Fibroblast of skin of left biceps (primary cell): ENCODE measurements at places on chromosomes 2 and 18.

DNA sequence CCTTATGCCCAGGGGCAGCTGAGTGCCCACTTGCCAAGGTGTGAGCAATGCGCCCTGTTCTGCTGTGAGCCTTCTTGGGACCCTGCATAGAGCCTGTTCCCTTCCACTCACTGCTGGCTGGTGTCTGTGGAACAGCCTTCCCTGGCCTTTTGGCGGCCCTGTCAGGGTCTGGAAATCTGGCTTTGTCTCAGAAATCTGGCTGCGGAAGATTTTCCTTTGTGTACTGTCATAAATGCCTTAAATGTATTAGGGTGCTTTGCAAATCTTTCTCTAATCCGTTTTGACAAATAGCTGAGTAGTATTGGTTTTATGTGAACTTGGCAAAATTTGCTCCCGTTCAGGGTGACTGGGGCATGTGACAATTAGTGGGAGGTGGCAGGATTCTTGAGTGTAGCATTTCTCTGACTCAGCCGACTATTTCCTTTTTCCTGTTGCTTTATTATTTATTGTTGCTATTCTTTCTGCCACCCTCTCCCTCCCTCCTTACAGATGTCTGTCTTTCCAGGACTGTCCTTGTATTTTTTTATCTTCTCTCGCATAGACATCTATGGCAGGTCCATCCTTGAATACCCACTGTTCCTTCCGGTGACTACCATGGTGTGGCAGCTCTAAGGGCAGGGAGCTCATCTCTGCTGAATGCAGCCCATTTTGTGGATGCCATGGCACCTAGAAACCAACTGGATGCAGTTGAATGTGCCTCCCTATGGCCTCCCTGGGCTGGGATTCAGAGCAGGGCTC is 41.8 kb downstream of the LDLRAD4 start:
- no peak for DNase-seq

GRCh38 chr2:129887688-129888266 is 91.7 kb upstream of the RAB6C start:
- no peak for DNase-seq

- DNase-seq = no peak
Measured at GRCh38 chr2:45554742-45555140, 56.3 kb downstream of the SRBD1 start.

DNA sequence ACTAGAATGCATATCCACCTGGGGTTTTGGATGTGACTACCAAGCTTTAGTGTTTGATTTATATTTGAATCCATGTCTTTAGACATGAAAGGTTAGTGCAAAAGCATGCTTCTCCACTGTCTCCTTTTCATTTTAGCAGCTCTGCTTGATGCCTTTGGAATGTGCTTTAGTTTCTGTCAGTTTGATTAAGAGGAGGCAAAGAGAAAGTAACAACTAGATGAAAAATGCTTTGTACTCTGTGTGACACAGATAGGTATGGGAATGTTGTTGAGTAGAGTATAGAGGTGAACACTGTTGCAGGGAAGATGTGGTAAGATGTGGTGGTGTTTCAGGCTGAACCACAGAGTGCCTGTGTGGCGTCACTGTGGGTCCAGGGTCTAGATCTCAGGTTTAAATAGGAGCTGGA is 19.8 kb downstream of the PIK3C3 start:
- DNase-seq = no peak

- no peak for DNase-seq
Measured at GRCh38 chr18:56869189-56869777, 218.1 kb downstream of the WDR7 start.

DNA sequence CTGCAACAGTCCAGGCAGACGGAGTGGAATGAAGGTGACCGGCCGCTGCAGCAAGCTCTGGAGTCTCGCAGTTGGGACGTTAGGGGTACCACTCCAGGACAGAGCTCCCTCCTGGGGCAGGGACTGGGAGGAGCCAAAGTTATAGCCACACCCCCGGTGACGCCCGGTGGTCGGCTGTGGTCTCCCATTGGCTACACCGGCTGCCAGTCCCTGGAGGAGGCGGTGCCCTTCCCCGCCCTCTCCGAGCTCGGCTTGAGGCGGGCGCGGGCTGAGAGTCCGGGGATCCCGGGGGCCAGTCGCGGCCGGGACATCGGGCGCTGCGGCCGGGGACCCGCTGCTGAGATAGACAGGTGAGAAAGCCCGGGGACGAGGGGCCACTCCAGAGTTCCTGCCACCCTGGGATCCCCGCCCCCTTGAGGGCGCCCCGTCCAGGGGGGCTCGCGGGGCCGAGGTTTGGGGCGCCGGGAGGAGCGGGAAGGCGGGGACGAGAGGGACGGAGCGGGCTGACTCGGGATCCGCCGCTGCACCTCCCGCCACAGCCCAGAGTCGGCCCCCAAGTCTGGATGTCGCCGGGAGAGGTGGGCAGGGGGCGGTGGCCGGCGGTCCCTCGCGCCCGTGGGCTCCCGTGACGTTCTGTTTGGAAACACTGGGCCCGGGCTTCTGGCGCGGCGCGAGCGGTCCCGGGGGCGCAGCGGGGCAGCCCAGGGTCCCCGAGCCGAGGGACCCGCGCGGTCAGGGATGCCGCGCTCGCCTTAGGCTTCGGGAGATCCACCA is at the start of gene PLEKHH2:
PLEKHH2 (plus strand) TSS at position 231 of the 774 bp plus-strand sequence. CDS start 7,414 bp downstream, outside the sequence.
- DNase-seq = peak; percentile 62

- no peak for DNase-seq
Measured at GRCh38 chr2:64228918-64229317, 84.7 kb upstream of the PELI1 start.

GRCh38 chr2:27242614-27242951 is 20.3 kb downstream of the SLC30A3 start:
- no peak for DNase-seq
